ENCODE measurements at places on chromosomes 11 and 22.

- DNase-seq: peak; percentile 11
These were observed 108.9 kb downstream of the GALNT18 start for GRCh38 chr11:11512929-11513328.

GRCh38 chr11:32187111-32187510 is 96.2 kb downstream of the RCN1 start:
- DNase-seq: no peak

DNA sequence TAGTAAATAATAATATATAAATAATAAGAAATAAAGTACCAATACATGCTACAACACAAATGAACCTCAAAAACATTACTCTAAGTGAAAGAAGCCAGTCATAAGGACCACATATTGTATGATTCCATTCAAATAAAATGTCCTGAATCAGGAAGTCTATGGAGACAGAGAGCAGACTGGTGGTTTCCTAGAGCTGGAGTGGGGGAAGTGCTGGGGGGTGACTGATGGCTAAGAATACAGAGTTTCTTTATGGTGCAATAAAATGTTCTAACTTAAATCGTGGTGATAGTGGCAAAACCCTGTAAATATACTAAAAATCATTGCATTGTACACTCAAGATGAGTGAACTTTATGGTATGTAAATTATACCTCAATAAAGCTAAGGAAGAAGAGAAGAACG is 376.5 kb downstream of the BUD13 start:
- no peak for DNase-seq

DNA sequence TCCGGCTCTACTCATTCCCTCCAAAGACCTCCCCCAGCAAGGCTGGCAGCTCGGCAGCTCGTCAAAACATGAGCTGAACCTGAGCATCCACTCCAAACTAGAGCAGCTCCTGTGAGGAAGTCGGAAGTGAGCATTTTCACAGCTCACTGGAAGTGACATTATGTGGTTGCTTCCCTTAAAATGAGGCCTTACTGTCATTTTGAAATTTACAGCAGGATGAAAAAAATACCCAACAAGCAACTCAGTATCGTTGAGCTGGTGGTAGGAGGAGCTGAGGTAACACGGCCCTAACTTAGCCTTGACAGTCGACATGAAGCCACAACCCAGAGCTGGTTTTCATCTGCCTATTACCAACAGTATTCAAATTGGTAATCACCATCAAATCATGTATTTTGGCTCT is 38.0 kb upstream of the ARFGAP3 start:
- peak; percentile 54 for DNase-seq

DNA sequence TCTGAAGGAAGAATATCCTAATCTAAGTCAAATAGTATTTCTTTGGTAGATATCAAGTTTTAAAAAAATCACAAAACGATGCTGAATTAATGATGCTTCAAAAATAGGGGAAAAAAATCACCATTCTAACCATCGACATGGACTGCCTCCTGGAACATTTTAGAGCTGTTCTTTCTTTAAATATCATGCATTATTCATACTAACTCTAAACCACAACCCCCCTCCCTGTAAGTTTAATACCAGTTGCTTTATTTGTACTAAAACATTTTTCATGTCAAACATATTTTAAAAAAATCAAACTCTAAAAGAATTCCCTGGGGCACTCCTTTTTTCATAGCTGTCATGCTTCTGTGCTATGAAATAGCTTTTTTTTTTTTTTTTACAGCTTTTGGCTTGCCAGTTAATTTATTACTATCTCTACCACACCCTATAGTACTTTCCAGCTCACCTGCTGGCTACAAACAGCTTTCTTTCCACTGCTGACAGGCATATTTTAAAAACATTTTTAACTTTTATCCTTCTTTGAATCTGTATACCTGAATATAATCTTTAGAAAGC is 256.9 kb downstream of the SOX6 start:
- no peak for DNase-seq

GRCh38 chr22:45164270-45165088 is 754 bp downstream of the NUP50 start:
- DNase-seq: peak; percentile 44

DNA sequence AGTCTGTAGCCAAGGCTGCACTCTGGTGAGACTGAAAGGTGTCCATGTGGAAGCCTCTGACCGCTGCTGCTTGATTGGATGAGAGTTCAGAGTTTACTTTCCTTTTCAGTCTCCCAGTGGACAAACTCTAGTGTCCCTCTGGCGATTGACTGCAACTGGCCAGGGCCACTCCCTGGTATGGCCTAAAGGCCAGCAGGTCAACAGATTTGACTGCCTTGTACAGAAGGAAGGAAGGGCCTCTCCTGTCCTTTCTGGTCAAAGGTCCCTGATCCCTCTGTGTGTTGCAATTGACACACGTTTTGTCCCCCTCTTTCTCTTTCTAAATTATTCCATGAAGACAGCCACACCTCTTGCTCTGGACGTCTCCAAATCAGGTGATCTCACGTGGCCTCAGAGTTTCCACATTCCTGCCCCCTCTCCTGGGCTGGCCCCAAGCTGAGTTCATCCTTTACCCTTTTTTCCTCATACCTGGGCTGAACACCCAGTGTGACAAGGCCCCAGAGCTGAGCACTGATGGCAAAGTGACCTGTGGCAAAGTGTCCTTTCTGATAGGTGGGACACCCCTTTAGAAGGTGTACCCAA is 18.7 kb upstream of the FBLN1 start:
- no peak for DNase-seq

DNA sequence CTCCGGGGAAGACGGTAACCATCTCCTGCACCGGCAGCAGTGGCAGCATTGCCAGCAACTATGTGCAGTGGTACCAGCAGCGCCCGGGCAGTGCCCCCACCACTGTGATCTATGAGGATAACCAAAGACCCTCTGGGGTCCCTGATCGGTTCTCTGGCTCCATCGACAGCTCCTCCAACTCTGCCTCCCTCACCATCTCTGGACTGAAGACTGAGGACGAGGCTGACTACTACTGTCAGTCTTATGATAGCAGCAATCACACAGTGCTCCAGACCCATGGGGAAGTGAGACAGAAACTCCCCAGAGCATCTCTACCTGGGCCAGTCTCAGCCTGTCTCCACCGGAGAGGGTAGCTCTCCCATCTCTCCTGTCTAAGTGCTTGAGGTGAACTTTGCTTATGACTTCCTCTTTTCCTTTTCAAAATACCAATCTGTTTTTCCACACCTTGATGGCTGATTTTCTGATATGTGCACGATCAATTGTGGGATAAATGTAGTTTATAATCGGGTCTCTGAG is 48.5 kb upstream of the VPREB1 start:
- DNase-seq: no peak

DNA sequence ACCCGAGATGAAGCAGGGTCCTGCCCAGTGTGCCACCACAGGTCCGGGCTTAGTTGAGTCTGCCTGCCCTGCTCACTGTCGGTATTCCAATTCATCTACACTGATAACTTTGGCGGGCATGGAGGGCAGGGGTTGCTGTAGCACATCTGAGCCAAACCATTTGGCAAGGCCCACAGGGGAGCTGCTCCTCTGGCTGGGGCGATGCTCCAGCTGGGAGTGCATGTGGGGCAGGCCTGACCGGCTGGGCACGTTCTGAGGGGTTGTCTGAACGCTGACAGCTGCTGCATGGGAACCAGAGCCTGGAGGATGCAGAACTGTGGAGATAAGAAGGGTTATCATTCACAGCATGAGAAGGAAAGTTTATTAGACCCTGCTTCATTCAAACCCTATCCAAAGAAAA is 40.4 kb downstream of the DRG1 start:
- no peak for DNase-seq

DNA sequence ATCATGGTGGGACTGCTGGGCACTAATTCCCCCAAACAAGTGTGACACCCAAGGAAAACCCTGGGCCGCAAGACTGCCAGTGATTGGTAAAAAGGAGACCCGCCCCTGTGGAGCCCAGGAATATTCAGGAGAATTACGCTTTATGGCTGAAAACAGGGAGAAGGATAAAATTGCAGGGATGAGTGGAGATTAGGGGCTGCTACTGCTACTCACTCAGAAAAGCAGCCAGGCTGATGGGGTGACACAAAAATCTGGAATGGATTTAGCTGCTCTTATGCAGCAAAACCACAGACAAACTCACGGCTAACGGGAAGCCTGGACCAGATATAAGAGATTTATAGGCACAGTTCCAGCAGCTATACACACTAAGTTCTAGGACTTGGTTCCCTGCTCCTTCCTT is 4.4 kb upstream of the FBXO3 start:
- peak; percentile 84 for DNase-seq

DNA sequence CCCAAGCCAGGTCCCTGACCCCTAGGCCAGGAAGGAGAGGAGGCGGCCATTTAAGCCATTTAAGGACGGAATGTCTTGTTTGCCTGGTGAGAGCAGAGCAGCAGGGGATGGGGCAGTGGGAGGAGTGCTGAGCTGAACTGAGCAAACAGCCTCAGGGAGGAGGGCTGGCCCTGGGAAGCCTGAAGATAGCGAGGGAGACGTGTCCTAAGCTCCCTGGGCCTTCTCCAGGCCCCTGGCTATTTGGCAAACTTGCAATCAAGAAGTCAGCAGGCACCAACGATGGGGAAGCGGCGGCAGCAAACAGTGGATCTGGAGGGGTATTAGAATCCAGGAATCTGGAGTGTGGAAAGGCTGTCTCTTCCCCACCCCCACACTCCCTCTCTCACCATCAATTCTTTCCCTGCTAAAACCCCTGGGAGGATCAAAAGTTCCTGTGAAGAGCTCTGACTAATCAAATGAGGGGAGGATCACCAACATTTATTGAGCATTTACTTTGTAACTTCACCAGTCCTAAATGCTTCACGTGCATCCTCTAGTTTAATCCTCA is 8.8 kb downstream of the BCL9L start:
- peak; percentile 92 for DNase-seq

DNA sequence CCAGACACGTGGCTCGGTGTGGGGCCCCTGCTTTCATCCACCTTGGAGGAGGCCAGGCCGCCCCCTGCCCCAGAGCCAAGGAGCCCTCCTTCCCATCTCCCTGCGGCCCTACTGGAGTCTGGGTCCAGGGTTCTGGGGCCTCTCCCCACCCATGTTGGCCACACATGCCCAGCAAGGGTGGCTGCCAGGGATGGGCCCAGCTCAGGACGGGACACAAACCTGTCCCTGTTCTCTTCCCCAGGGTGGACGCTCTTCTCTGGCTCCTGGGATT is 4.6 kb downstream of the PANX2 start:
- no peak for DNase-seq
